ENCODE measurements at places on chromosomes 4 and X. TPM values are rescaled to one million over a fixed set of nuclear protein-coding genes. Genes with fewer than 3 reads are reported as not detected.

DNA sequence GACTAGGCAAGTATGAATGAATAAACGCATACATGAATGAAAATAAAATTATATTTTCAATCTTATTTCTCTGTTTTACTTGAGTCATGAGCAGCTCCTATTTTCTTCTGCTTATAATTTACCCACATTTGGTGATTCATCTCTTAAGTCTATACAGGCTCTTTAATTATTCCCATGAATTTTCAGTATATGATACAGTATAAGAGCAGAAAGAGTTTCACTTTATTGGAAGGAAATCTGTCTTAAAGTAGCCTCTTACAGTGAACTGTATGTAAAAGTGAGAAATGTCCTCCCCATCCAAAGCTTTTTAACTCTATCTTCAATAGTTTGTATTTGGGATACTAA, 50.8 kb downstream of the TMEM165 start:
- no peak for DNase-seq

Gene TTC29
- polyA plus RNA-seq = 1.5 TPM

Gene CACNA1F
- polyA plus RNA-seq = 0.25 TPM

Gene CT45A10
- not detected for polyA plus RNA-seq

DNA sequence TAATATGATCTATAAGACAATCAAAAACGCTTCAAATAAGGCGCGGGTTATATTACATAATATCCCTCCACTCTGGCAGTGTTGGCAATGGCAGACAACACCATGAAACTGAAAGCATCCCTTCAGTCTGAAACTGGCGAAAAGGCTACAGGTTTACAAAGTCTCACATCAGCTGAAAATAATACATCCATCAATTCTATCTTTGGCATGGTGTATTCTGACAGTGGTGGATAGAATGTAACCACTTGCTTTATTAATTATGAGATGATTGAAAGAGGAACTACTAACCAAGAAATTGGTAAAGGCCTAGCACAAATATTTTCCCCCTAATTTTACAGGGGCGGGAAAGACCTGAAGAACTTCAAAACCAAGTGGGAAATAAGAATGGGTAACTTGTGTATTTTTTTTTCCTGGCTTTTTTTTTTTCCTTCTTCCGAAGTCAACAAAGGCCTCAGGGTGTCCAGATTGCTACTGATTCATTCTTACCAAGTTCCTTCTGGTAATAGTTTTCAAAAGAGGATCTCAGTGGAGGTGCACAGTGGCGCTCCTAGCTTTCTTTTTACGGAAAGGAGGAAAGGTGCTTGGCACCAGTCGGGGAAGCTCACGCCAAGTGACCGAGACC, 728 bp downstream of the UBA6 start:
- DNase-seq = no peak

GRCh38 chrX:108362026-108362425, 76.2 kb downstream of the COL4A6 start:
- DNase-seq = no peak

DNA sequence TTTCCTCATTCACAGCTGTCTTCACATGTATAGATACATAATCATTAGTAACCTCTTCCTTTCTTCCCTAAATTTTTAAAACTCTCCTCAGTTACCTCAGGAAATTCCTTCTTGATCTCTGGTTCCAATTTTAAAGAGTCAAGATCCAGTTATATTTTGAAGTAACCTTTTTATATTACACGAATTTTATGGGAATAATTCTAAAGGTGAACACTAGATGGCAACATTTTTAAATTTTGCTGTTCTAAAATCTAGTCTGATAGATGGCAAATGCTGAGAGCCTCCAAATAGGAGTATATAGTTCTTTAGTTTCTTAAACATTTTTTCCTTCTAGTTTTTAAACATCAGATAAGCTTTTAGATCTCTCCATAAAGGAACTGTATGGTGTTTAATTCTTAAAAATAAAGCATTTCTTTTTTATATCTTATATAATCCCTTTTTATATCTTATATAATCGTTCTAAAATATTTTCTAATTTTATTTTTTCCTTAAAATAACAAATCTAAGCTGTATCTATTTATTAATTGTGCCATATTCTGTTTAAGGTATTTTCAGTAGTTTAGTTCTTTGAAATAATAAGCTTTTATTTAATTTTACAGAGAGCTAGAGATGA, 37.9 kb upstream of the PAPSS1 start:
- no peak for DNase-seq

Gene TBC1D25
- 12.8 TPM for polyA plus RNA-seq

GRCh38 chr4:186204686-186205085, 13.3 kb downstream of the CYP4V2 start:
- no peak for DNase-seq

Gene CT45A6
- not detected for polyA plus RNA-seq

DNA sequence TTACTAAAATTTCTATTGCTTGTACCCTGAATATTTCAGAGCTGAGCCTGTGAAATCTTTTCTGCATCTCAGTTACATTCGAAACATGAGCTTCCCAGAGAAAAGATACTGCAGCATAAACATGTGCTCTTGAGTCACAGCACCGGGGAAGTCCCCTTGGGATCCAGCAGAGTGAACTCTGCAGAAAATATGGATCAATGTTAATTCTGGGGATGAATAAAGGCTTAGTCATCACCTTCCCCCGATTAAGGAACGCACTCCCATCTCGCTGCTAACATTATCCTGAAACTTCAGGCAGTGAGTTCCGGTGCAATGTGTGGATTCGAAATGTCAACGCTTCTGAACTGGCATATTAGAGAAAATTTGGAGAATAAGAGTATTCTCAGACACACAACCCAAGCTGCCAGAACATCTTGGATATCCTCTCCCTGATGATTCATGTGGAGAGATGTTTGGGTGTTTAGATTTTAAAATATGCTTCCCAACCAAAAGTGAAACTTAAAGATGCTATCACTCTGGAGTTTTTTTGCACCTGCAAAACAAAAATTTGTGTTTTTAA, 90.8 kb downstream of the IRF2 start:
- DNase-seq = no peak

DNA sequence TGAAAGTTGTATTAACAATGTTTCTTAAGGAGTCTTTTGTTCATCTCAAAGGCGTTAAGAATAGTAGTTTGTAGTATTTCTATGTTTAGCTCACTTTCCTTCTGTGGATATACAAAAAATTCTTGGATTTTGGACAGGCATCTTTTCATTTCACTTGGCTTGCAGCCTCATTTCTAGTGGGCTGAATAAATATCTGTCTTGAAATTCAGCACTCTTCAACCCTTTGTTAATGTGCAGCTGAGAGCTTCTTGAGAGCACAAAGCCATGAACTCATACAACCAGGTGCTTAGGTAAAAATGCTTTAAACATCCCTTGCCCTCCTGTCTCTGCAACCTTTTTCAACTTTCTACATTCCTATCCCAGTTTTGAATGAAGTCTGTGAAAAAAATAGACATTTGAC, 1003.2 kb downstream of the C4orf33 start:
- no peak for DNase-seq

DNA sequence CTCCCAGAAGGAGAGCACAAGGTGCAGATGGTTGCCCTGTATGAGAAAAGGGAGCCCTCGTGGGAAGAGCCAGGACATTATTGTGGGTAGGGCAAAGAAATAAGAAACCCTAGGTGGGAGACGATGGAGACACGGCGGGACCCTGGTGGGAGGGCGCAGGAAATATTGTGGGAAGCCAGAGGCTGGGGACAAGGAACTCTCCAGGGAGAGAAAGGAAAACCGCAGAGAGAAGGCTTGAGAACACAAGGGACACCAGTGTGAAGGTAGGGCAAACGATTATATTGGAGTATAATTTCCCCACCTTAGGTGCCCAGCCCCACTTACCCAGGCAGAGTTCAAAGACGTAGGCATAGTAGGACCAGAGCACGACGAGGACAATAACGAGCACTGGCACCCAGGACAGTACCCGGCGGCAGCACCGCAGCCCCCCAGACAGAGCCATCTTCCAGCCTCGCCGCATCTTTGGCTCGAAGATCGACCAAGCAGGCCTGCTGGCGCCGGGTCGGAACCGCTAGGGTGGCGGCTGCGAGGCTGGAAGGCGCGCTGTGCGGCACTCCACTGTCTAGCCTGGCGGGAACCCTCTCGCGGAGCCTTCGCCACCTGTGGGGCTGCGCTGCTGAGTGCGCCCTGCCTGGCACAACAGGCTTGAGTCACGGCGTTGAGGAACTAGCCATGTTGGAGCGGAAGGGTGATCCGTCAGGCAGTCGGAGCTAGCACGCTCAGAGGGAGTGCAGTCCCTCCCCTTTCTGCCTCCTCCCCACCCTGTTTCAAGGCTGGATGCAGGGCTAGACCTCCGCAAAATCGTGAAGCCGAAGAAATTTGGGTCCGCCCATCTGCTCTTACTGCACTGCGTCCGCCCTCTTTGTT, at the start of gene ZDHHC15:
Gene ZDHHC15, minus strand, starts transcription at position 473 of the 867 bp plus-strand sequence. Its CDS starts 13 bp downstream, at position 460.
- DNase-seq = peak; percentile 43

DNA sequence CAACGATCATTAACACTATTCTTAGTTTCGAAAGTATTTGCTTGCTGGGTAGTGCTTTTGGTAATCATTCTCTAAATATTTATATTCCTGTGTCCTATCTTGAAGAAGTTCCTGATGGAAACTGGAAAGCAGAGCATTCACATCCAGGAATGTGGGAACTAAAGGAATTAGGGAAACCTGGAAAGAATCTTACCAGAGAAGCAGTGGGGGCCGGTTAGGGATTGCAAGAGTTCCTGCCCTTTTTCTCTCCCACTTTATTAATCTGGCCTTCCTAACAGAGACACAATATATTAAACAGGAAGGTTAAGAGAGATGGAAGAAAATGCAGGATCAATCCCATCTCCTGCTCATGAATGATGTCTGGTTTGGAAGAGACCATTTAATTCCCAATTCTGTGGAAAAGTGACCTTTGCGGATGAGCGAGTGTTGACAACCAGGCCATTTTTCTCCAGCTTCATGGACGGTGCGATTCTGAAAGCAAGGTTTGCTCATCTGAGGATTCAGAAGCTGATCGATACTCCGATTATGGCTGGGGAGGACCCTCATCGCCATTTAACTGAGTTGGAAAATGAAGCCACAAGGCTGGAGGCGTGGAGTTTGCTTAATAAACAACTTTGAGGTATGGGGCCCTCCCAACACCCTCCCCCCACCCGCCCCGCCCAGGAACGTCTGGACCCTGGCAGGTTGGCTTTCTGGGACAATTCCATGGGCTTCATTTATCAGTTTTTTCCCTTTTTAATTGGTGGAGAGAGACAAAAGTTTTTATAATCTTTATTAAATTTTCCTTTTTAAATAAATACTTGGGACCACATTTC, 52.3 kb downstream of the C4orf51 start:
- DNase-seq = no peak

Gene TMPRSS11A
- not detected for polyA plus RNA-seq

- DNase-seq = no peak
These were observed 34.0 kb upstream of the PACRGL start for GRCh38 chr4:20666012-20666860.

DNA sequence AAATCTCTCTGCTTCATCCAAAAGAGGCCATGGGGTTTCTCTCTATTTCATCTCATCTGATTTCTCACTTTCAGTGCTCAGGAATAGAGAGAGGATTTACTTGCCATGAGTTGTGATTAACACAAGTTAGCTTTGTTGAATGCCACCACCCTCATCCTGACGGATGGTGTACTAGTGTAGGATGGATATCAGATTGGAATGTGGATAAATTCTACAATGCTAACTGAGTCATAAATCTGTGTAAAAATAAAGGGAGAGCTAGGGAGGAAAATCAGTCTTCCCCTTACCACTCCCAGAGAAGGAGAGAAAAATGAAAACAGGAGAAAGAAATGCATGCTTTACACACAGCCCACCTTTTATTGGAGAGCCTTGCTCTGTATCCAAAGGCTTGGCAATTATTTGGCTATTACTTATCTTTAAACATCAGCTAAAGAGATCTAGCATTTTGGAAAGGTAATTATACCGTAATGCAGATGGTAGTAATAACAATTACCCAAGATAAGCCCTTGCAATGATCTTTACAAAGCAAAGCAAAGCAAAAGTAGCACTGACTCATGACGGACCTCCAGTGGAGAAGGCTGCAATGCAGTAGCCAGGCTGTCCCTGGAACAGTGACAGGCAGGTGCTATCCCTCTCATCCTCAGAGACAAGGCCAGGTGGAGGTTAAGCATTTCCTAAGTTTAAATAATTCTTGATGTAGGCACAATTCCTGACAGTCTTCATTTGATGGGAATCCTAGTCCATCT, 306.3 kb upstream of the PPARGC1A start:
- no peak for DNase-seq

DNA sequence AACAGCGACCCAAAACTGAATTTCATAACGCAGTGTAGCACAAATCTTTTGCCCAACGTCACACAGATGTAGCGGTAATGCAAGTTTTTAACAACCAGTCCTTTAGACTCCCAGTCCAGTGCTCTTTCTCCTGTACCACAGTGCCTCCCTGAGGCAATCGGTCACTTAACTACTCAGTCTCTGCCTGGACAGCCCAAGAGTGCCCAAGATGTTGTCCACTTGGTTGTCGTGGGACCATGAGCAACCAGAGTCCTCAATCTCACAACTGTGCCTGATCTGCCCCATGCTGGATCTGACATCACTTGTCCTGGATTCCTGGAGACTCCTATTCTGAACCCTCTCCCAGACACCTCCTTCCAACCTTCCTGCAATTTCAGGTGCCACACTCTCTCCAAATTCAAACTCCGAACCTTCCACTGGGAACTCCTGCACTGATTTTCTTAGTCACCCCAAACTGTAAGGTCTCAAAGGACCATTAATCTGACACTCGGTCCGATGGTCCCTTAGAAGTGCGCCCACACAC, 702 bp downstream of the MMGT1 start:
- DNase-seq = no peak

Gene RHOXF1
- polyA plus RNA-seq = 1.0 TPM

DNA sequence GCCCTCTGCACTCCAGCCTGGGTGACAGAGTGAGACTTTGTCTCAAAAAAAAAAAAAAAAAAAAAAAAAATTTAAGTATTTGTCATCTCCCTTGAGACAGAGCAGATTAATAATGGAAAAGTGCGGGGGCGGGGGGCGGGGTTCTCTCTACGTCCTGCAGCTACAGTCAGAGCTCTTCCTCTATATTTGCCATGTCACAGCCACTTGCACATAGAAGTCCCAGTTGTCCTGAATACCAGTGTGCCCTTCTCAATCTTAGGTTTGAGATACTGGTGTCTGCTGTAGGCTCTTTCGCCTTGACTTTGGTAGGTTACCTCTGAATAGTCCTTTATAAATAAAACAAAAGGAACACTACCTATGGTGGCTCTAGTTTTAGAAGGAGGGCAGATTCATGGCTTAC, 237.8 kb upstream of the PGRMC2 start:
- no peak for DNase-seq

Gene LRAT
- polyA plus RNA-seq = 0.77 TPM

Gene NEXMIF
- 2.7 TPM for polyA plus RNA-seq

GRCh38 chr4:175394208-175394607, 417.9 kb downstream of the GPM6A start:
- DNase-seq = no peak
